ENCODE measurements at places on chromosomes 11 and 22. TPM values are rescaled to one million over a fixed set of nuclear protein-coding genes. Genes with fewer than 3 reads are reported as not detected.

- no peaks in the 10 kb centered on the region for H3K4me1 ChIP-seq
- no peaks in the 10 kb centered on the region for H3K36me3 ChIP-seq
- no peak overlapping the region for H3K27ac ChIP-seq
- H3K27me3 ChIP-seq, result peaks cover 5% of the 10 kb centered on the region
Observed at GRCh38 chr22:45098056-45098455, 65.7 kb upstream of the NUP50 start.

DNA sequence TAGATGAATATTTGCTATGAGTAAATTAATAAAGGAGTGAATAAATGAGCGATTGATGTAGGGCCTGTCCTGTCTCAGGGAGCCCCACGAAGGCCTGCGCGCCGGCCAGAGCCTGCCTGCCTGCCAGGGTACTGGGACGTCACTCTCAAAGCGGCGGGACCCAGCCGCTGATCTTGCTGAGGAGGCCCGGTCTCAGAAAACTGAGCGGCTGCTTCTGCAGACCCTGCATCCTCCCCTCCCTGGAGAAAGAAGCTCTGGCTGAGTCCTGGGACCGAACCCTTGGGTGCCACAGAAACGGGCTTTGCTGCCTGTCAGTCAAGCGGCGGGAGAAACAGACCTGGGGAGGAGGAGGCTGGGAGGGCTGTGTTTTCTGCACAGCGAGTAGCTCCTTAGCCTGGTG, 91.6 kb upstream of the B3GAT1 start:
- no peak for DNase-seq
- no peaks in the 10 kb centered on the region for H3K36me3 ChIP-seq
- no peak overlapping the region for H3K27ac ChIP-seq

DNA sequence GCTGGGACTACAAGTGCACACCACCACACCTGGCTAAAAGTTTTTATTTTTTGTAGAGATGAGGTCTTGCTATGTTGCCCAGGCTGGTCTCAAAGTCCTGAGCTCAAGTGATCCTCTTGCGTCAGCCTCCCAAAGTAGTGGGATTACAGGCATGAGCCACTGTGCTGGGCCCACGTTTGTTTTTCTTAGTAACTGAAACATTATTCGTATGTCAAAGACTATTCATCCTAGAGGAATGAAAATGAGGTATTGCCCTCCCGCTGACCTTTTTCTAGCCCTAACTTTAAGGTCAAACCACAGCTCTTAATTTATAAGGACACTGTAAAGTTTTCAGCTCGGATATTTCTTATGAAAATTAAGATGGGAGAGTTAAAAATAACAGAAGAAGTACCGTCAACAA, 33.2 kb upstream of the PAX6 start:
- H3K27me3 ChIP-seq, result no peaks in the 10 kb centered on the region
- no peaks in the 10 kb centered on the region for H3K36me3 ChIP-seq
- H3K27ac ChIP-seq, result no peak overlapping the region
- no peaks in the 10 kb centered on the region for H3K4me1 ChIP-seq
- H3K4me3 ChIP-seq, result no peak overlapping the region

GRCh38 chr22:24550028-24550901, 4.7 kb downstream of the GUCD1 start:
- peaks cover 17% of the 10 kb centered on the region for H3K4me1 ChIP-seq
- no peak for DNase-seq
- peak overlapping the region; percentile 3 for H3K27ac ChIP-seq
- H3K4me3 ChIP-seq, result no peak overlapping the region
- no peaks in the 10 kb centered on the region for H3K27me3 ChIP-seq
- H3K36me3 ChIP-seq, result peaks cover 38% of the 10 kb centered on the region

The OR4C11 gene
- total RNA-seq, result not detected

The SLC22A6 gene
- total RNA-seq, result not detected

The BID gene
- 37.4 TPM for total RNA-seq

The MRPL40 gene
- total RNA-seq, result 34.0 TPM

Data from lung (tissue), 17 donors.